H7 (cell line): ENCODE measurements at places on chromosomes 12 and 14. TPM values are rescaled to one million over a fixed set of nuclear protein-coding genes. Genes with fewer than 3 reads are reported as not detected.

PLBD1 gene
- total RNA-seq = 42.1 and 43.8 TPM in 2 replicates

RTL1 gene
- not detected in 2 replicates for total RNA-seq

SUPT16H gene
- total RNA-seq = 145 and 161 TPM in 2 replicates

DNA sequence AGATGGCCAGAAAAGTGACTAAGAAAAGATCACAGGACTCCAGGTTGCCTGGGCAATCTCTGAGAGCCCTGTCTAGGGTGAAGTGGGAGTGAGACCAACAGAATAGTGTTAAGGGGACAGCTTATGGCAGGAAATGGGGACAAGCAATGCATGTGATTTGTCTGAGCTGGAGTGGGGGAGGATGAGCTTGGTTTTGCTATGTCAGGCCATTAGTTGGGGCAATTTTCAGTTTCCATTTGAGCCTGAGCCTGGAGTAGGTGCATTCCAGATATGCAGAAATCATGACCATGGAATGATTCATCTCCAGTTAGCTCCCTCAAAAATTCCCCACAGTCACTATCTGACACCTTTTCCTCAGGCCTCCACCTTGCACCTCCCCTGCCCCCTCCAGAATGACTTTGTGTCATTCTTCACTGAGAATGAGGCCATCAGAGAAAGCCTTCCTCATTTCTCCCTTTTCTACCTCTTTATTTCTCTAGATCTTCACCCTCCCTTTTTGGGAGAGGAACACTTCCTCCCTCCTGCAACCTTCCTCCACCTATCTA, 150.9 kb upstream of the PLEKHG7 start:
- no peak for DNase-seq

GRCh38 chr14:85223667-85224066, 306.3 kb upstream of the FLRT2 start:
- peak; percentile 6 for DNase-seq

DNA sequence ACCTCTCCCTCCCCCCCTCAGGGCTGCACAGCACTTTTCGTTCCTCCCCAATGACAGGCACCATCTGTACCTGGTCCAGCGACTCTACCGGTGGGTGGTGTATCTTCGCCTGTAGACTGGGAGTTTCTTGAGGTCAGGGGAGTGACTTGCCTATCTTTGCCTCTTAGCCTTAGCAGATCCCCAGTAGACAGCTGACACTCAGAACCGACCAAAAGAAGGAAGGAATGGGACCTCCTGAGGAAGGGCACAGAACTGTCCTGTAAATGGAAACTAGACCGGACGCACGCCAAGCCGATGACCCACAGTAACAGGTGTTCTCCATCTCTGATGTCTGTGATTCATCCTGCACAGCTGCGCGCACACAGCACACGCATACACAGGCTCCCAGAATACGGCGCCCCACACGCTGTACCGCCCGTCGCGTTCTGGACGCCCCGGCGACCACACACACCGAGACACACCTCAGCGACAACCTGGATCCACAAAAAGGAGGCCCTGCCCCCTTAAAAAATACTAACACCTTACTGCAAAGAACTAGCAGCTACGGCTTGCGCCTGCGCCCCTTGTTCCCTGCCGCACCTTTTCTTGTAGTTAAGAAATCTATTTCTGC, 673 bp upstream of the TTC9 start:
- peak; percentile 68 for DNase-seq

C14orf180 gene
- not detected in 2 replicates for total RNA-seq

DNA sequence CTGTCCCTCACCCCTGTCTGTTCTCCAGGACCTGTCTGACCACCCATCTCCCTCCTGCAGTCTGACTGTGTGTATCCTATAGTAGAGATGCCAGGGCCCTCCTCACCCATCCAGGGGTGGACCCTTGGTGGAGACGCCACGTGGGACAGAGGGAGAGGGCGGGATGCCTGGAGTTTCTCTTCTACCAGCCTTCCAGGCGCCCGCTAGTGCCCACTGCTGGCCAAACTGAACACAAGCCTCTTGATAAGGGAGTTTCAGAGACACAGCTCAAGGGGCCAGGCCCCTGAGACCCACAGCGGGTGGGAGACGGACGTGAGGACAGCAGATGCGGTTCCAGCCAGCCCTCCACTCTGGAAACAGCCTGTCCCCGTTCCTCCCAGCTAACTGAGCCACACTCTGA, 147.3 kb downstream of the RBM19 start:
- DNase-seq = peak; percentile 91

C14orf93 gene
- total RNA-seq = 13.2 and 16.9 TPM in 2 replicates

GRCh38 chr12:123387508-123388176, 3.7 kb downstream of the KMT5A start:
- DNase-seq = no peak

DNA sequence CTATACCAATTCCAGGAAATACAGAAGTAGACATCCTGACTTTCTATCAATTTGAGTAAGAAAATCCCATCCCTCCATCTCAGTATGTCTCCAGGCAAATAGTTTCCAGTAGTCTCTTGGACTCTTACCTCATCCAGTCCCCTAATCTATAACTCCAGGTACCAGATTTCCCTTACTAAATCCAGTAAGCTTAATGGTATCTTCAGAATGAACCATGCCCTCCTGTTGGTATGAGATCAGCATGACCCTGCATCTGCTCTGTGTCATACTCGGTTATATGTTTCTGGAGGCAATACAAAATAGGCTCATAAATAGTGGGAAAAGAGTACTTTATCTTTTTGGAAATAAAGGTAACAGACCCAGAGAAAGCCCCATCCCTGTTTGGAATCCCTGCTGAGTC, 18.4 kb downstream of the PIGH start:
- DNase-seq = no peak

LRRC74A gene
- total RNA-seq = not detected in 2 replicates

MUCL1 gene
- total RNA-seq = not detected in 2 replicates

PPP1CC gene
- total RNA-seq = 251 and 310 TPM in 2 replicates

GRCh38 chr12:100199347-100200149, 1.1 kb upstream of the ACTR6 start:
- DNase-seq = peak; percentile 93

DNA sequence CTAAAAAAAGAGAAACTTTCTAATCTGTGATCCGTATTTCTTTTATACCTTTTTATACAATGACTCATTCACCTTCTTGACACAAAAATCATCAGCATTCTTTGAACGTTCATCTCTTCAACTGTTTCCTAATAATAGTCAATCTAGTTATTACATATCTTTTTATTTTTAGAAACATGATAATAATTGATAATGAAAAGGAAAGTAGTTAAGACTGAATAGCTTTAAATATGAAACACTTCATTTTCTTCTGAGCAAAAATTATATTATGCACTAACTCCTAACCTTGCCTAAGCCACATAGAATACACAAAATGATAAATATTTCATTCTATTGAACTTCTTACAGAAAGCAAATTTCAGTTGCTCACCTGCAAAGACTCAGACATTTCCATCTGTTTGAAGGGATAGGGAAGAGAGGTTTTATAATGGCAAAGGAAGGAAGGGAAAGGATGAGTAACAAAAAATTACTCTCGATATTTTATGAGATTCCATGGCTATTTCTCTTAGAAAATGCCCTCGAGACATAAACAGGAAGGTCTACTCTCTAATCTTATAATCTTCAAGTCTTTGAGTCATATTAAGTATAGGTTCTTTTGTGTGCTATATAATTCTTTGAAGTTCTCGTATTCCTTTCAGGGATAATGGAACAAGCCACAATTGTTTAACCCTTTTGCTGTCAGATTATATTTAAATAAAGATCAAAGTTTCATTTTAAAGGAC, 7.5 kb upstream of the KLHL42 start:
- DNase-seq = no peak

DNA sequence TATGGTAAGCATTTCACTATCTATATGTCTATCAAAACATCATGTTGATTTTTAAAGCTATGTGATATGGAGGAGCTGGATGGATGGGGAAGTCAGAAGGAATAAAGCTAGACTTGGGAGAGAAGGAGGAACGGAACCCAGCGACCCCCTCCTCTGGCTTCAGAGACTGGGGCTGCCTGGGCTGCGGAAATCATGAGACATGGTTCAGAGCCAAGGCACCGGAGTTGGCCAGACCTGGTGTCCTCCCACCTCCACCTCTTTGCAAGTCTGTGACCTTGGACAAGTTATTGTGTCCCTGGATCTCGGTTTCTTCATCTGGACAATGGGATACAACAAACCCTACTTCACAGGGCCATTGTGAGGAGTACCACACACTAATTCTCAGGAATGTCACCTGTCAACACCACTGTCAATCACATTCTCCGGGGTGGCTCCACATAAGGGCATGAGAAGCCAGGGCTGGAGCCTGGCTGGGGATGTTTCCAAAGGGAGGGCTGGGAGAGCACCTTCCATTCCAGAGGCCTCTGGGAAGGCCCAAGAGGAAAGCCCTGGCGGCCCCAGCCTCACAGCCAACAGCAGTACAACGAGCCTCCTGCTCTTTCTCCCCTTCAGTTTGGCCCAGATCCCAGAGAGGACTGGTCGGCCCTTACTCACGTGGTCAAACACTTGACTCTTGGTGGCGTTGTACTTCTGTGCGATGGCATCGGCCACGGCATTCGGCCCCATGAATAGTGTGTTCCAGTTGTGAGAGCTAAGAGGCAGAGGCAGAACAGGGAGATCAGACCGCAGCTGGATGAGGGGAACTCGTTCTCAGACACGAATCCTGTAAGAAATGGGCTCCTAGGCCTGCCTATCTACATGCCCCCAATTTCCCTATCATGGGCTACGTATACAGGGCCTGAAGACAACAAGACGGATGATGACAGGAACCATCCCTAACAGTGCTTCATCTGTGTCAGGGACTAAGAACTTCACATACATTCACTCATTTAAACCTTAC, 20.7 kb downstream of the RBM19 start:
- DNase-seq = no peak
